ENCODE measurements at places on chromosomes 2 and 18.

- no peak for DNase-seq
Measured at GRCh38 chr18:13270279-13270855, 51.8 kb downstream of the LDLRAD4 start.

DNA sequence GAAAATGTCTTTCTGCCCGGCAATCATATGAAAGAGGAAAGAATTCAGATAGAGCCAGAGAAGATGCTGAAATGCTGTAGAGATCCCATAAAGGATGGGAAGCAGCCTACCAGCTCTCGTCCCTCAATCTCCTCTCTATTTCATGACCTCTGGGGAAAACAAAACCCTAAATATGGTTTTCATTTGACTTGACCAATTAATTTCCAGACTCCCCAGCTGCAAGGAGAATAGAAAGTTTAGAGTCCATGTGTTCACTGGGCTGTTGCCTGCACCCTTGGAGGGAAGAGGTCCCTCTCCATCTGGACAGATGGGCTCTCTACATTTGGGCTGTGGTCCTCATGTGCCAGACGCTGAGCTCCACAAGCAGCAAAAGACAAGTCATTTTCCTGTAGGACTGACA is 40.6 kb downstream of the CAPN13 start:
- no peak for DNase-seq

DNA sequence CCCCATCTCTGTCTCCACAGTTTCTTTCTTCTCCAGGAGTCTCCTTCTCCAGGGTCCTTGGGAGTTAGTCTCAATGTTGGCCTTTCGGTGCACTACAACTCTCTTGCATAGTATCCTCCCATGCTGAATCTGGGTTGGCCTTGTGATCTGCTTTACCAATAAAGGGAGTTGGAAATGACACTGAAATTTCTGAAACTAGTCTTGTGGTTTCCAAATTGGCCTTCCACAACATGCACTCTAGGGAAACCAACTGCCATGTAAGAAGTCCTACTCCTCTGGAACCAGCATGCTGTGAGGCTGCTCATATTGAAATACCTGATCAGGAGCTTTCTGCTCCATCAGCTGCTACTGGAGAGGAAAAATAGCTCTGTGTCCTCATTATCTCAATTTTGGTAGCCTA is 9.9 kb upstream of the ABHD3 start:
- no peak for DNase-seq

GRCh38 chr2:58904095-58904494 is 663.0 kb upstream of the FANCL start:
- DNase-seq = no peak

DNA sequence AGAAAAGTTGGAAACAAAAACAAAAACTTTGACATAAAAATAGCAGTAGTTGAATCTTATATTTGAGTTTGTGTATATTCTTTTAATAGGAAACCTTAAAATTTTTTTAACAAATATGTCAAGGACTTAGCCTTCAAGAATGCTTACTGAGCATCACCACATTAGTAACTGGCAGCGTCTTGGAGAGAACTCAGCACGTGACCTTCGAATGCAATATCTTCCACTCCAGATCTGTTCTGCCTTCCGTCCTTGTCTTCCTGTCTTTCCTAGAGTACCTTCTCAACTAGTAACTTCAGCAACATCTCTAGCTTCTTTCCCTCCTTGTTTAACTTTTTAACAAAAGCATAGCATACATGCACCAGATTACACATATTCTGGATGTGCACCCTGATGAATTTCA is 972 bp downstream of the RSAD2 start:
- DNase-seq = no peak

- no peak for DNase-seq
Measured at GRCh38 chr18:3248062-3248657, 559 bp downstream of the MYL12A start.

DNA sequence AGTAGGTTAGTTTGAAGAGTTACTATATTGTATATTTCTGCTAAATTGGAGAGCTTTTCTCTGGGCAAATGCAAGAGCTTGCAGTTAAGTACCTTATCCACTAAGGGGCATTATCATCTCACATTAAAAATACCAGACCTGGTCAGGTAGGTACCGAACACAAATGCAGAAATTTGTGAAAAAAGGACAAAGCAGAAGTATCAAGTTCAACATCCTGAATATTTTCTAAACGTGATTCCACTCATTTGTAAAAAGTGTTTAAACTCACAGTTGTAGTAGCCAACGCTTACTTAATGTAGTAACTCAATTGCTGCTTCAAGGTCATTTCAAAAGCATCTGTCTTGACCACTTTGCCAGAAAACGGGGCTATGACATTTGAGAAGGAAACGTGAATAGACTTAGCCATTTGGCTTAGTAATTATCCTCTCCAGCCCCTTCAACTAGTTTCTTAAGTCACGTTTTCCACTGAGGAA is 52.1 kb downstream of the CYRIA start:
- no peak for DNase-seq

DNA sequence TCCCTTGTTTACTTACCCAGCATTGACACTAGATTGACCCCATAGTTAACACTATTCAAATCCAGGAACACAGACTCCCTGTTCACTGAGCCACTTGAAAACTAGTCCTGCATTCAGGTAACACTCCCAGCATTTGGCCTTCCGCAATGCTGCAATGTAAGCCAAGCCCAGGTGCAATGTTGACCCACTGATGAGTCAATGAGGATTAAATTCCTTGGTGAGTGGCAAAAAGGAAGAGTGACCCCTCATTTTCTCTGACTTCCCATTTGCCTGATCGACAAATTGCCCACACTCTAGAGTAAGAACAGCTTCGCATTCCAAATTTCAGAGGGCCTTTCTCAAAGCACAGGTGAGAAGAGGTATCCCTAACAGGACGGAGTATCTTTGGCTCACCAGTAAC is 251.9 kb downstream of the FBXO15 start:
- no peak for DNase-seq

- no peak for DNase-seq
Measured at GRCh38 chr2:137333386-137334165, 568.2 kb downstream of the THSD7B start.

GRCh38 chr2:207768168-207768865 is 1.4 kb downstream of the FZD5 start:
- no peak for DNase-seq

DNA sequence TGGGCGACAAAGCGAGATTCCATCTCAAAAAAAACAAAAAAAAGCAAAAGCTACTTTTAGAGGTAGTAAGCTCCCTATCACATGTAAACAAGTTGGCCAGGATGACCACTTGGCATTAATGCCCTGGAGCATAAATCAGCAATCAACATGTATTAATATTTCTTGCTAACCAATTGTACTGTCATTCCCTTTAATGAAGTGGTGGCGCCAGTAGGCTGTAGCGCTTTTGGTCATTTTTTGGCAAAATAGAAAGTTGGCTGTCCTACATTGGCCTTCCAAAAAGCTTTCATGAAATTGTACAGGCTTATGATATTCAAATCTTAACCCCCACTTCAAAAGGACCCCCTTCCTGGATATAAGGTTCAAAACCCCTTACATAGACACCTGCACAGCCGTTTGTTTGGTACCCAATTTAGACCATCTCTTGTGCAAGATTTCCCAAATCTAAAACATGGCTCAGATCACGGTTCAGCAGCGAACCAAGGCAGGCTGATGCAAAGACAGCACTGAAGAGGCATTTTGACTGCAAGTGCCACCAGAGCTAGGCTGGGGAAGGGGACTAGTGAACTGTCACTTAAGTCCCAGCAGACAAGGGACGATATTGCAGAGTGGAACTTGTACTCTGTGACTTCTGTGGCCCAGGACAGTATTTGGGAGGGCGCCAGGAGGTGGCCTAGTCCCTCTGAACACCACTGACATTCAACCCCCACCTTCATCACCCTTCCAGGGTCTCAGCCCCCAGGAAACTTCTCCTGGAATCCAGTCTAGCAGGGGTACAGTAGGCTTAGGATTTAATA is 31.9 kb downstream of the SMAD7 start:
- DNase-seq = no peak

GRCh38 chr18:48215876-48216638 is 193.1 kb downstream of the ZBTB7C start:
- no peak for DNase-seq

DNA sequence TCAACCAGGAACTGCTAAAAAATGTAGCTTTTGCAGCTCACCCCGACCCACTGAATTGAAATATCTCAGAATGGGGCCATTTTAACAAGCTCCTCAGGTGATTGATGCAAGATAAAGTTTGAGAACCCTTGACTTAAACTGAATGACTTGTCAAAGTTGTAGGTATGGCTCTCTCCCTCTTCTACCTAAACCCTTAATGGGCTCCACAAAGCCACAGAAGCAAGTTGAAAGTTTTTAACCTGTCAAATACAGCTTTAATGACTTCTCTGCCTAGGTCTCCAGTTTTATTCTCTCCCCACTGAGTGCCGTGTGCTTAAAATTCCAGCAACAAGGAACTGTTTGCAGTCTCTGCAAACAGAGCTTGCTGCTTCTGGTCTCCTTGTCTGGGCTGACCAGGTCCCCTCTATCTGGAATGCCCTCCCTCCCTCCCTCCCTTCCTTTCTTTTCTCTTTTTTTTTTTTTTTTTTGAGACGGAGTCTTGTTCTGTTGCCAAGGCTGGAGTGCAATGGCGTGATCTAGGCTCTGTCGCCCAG is 19.7 kb upstream of the RNF125 start:
- DNase-seq = no peak

DNA sequence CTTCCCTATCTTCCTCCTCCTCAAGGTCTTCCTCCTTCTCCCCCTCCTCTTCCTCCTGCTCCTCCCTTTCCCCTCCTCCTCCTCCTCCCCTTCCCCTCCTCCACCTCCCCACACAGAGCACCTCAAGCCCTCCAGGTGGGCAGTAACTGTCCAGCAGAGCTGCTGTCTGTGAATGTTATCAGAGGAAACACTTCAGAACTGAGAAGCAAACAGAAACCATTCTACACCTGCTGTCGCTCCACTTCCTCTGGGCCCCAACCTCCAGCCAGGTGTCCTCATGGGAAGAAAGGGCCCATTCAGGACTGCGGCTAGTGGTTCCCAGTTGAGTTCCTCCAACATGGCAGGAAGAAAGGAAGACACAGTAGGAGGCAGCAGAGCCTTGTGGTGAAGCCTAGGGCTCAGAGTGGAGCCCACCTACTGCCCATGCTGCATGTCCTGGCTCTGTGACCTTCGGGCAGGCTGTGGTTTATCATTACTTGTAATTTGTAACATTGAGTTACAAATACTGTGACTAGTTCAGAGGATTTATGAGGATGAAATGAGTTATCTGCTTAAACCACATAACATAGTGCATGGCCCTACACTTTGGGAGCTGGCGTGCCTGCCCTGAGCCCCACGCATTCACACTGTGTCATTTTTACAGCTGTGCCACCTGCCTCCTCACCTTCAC is 165.9 kb upstream of the ID2 start:
- DNase-seq = no peak

DNA sequence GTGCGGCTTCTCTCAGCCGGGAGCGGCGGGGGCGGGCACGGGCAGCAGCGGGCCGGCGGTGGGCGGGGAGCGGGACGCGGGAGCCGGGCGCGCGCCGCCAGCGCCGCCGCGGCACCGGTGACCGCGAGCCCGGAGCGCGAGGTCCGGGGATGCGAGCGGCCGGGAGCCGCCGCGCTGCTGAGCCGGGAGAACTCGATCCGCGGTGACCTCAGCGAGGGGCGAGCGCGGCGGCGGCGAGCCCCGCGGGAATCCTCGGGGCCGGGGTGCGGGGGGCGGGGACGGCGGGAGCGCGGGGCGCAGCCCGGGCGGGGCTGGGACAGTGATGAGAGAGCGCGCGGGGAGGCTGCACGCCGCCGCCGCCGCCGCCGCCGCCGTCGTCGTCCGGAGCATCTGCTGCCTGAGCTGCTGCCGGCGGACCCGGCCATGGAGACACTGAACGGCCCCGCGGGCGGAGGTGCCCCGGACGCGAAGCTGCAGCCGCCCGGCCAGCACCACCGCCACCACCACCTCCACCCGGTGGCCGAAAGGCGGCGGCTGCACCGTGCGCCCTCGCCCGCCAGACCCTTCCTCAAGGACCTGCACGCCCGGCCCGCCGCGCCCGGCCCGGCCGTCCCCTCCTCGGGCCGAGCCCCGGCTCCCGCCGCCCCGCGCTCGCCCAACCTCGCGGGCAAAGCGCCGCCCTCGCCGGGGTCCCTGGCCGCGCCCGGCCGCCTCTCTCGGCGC is at the start of gene MTCL1:
MTCL1 (plus strand) TSS at position 319 of the 723 bp plus-strand sequence; CDS start at position 424, 105 bp downstream.
- no peak for DNase-seq

DNA sequence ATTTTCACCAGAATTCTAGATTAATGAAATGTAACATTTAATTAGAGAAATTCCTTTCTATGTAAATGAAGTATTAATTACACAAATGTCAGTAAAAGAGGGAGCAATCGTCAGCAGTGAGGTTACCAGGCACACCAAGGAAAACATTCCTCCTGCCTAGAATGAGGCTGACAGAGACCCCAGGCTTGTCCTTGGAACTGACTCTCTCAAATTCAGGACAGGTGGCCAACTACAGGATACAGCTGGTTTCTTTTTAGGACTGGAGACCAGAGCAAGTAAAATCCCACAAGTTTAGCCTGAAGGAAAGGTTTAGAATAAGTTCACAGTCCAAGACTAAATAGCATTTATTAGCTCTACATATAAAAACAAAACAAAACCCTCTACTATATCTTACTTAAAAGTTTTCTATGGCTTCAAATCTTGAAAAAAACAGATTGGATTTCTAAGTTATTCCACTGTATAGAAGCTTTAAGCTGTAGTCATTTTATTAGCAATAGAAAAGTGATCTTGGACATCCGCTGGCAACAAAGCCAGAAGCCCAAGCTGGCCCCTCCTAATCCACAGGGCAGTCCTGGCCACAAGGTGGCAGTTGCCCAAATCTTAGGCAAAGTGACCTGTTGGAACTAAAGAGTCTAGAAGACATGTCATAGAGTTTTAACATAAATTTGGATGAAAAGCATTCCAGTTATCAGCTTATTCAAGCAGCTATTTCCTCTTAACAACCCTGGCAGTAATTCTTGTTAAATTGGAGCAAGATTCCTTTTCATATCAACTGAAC is 81.0 kb downstream of the SP3 start:
- peak; percentile 6 for DNase-seq

DNA sequence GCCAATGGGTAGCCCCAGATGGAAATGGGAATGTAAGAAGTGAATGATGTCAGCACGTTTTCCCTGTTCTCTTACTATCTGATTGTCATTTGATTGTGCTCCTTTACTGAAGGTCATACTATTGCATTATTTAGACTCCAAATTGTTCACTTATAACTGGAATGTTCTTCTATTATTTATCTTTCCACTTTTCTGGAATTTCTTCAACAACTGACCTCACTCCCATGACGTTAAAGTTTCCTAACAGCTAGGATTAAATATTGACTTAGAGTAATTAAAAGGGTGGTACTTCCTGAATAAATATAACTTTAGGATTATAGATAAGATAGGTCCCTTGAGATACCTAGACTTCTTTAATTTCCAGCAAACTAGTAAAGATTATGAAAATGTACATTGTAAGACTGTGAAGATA is 10.9 kb upstream of the GULP1 start:
- DNase-seq = no peak

GRCh38 chr18:2495381-2495780 is 75.9 kb downstream of the METTL4 start:
- DNase-seq = no peak

- no peak for DNase-seq
Measured at GRCh38 chr2:171598713-171599319, 76.5 kb downstream of the CYBRD1 start.

- no peak for DNase-seq
Measured at GRCh38 chr2:31810200-31810917, 200.4 kb downstream of the MEMO1 start.

Measured in activated CD8-positive, alpha-beta memory T cell treated with anti-CD3 and anti-CD28 coated beads for 1 hour (primary cell).